ENCODE measurements at places on chromosomes 5 and 9.
A peak's percentile ranks its signal among the peaks of the same experiment; 100 is the strongest.

- no peak for DNase-seq
Observed at GRCh38 chr5:109177782-109178181, 232.0 kb downstream of the PJA2 start.

DNA sequence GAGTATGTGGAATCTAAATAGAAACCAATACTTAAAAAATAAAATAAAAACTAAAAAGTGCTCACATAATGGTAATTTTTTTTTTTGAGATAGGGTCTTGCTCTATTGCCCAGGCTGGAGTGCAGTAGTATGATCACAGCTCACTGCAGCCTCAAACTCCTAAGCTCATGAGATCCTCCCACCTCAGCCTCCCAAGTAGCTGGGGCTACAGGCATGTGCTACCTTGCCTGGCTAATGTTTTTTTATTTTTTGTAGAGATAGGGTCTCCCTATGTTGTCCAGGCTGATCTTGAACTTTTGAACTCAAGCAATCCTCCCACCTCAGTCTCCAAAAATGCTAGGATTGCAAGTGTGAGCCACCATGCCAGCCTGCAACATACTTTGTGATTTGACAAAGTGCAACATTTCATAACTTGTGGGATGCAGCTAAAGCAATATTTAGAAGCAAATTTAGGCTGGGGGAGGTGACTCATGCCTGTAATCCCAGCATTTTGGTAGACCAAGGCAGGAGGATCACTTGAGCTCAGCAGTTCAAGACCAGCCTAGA lies 18.4 kb downstream of the AP3B1 start:
- no peak for DNase-seq

DNA sequence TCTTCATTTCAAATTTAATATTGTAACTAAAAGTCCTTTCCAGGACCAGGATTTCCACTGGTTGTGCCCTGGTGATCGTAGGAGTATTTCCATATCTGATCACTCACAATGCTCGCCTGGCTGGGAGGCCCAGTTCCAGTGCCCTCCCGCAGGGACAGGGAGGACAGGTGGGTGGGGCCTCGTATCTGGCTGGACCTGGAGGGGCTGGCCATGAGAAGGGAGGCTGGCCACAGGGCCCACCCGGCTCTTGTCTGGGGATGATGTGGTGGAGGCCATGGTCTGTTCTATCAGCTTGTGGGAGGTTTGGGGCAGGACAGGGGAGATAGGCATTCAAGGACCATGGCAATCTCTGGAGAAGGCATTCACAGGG lies 286.4 kb downstream of the GADD45G start:
- DNase-seq: no peak

GRCh38 chr5:78331523-78332080 lies 28.8 kb upstream of the SCAMP1 start:
- DNase-seq: no peak

- DNase-seq: no peak
Observed at GRCh38 chr5:172765766-172766286, 5.2 kb downstream of the DUSP1 start.

- DNase-seq: no peak
Observed at GRCh38 chr9:3193791-3194190, 332.0 kb downstream of the RFX3 start.

DNA sequence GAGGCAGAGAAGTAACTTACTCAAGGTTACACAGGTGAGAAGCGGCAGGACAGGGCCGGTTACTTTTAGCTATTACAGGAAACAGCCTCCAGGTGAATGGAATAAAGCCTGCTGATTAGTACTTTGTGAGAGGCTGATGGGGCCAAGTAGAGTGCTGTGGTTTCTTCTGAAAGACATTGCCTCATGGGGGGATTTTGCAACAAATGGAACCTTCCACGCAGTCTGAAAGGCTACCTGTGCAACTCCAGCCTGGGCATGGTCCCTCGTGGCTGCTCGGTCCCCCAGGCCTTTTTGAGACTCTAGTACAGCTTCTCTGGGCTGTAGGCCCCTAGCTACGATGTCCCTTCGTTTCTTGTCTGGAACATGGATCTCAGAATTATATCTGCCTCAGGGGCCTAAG lies 2.0 kb downstream of the TMEM268 start:
- no peak for DNase-seq

- DNase-seq: no peak
Observed at GRCh38 chr9:90853945-90854344, 52.3 kb downstream of the SYK start.

DNA sequence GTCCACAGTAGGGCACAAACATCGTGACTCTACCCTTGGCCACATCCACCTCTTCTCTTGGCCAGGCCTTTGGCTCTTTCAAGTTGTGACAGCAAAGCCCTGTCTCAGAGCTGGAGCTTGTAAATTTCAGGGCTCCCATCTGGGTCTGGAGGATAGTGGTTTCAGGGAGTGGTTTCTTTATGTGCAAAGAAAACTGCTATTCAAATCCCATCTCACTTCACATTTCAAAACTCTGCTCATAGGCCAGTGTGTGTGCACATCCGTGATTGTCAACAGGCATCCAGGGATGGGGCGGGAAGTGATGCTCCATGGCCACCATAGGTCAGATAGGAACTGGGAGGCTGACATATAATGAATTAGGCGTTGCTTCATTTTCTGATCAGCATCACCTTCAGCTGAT lies 107.8 kb upstream of the IL12B start:
- no peak for DNase-seq

- DNase-seq: no peak
Observed at GRCh38 chr9:106913276-106913675, 50.3 kb downstream of the ZNF462 start.

GRCh38 chr5:99702565-99702964 lies 773.8 kb upstream of the CHD1 start:
- no peak for DNase-seq

DNA sequence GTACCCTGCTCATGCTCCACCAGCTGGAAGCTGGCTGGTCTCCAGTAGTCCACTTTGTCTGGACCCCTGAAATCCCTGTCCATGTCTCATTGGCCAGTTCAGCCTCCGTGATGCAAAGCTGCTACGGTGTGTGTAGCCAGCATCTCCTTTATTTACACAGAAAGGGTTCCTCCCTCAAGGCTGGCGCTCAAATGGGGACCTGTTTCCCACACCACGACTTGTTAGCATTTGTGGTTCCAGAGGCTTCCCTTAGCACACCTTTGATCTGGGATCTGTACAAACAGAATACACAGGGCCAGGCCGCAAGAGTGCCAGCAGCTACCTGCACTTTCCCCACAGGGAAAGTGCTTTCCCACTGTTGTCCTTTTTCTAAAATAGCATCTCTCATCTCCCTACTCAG lies 5.7 kb upstream of the SMU1 start:
- DNase-seq: no peak

- DNase-seq: no peak
Observed at GRCh38 chr9:109238125-109238524, 71.1 kb upstream of the FRRS1L start.

- DNase-seq: no peak
Observed at GRCh38 chr9:27653957-27654356, 80.7 kb upstream of the C9orf72 start.

- no peak for DNase-seq
Observed at GRCh38 chr9:8401961-8402705, 602.6 kb upstream of the DMAC1 start.

GRCh38 chr5:161414896-161415295 lies 131.6 kb downstream of the GABRB2 start:
- no peak for DNase-seq

DNA sequence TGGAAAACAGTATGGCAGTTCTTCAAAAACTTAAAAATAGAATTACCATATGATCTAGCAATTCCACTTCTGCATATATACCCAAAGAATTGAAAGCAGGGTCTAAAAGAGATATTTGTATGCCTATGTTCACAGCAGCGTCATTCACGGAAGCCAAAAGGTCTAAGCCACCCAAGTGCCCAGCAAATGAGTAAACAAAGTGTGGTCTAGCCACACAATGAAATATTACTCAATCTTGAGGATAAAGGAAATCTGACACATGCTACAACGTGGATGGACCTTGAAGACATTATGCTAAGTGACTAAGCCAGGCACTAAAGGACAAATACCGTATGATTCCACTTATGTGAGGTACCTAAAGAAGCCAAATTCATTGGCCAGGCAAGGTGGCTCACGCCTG lies 11.1 kb upstream of the MED27 start:
- DNase-seq: no peak

GRCh38 chr9:93657331-93658111 lies 81.1 kb downstream of the PHF2 start:
- no peak for DNase-seq

- peak; percentile 31 for DNase-seq
Observed at GRCh38 chr5:148740966-148741742, 85.3 kb upstream of the ADRB2 start.

DNA sequence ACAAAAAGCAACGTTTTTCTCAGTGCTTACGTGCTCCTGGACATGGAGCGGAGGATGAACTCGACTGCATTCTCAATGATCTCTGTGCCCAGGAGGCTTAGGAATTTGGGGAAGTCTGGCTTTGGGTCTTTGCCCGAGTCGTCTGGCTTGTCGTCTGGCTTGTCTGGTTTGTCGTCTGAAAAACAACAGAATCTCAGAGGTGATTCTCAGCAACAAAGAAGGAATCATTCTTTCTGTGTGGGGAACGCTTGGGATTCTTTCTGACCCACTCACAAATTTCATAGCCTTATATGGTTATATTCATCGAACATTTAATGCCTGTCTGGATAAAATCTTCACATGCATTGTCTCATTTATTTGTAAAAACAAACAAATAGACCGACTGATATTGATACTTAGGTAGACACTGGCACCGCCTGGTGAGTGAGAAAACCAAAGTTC lies 4.7 kb downstream of the C5orf46 start:
- no peak for DNase-seq

DNA sequence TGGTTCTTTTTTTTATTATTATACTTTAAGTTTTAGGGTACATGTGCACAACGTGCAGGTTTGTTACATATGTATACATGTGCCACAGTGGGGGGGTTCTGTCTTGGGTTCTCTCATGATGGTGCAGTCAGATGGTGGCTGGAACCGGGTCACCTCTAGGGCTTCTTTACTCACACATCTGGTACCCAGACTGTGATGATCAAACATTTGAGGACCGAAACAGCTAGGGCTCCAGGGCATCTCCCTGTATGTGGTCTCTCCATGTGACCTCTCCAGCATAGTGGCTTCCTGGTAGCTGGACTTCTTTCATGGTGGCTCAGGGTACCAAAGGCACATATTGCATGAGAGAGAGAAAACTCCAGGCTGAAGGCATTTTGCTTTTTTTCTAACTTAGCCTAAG lies 9.8 kb upstream of the CRHBP start:
- DNase-seq: no peak

- DNase-seq: no peak
Observed at GRCh38 chr9:107784235-107784958, 294.8 kb upstream of the KLF4 start.

- no peak for DNase-seq
Observed at GRCh38 chr9:18314316-18314715, 159.6 kb upstream of the ADAMTSL1 start.

GRCh38 chr9:115715666-115716065 lies 437.9 kb upstream of the PAPPA start:
- DNase-seq: no peak

GRCh38 chr9:106075236-106075959 lies 381.1 kb downstream of the TMEM38B start:
- DNase-seq: no peak

- DNase-seq: peak; percentile 16
Observed at GRCh38 chr5:1445313-1445688, at the start of gene SLC6A3. TSS of gene SLC6A3 (minus strand) at chr5:1445440. CDS start at chr5:1443197, 2,243 bp downstream.

DNA sequence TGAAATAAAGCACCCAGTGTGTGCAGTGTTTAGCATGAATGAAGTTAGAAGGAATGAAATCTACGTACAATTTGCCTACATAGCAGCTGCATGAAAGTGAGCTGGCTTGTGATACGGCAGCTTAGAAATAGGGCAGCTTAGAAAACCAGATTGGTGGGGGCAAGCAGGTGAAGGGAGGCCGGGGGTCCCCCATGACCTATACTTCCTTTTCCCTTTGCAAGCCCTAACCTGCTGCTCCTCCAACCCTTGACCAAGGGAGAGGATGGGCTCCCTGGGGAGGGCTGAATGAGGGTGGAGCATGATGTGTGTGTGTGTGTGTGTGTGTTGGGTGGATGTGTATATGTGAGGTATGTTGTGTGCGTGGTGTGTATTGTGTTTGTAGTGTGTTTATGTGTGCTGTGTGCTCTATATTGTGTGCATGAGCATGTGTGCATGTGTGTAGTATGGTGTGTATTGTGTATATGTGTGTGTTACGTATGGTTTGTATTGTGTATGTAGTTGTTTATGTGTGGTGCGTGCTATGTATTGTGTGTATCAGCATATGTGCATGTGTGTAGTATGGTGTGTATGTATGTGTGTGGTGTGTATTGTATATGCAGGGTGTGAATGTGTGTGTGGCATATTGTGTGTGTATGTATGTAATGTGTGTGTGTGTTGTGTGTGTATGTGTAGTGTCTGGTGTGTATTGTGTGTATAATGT lies 72.1 kb downstream of the TENT4A start:
- DNase-seq: no peak

- DNase-seq: no peak
Observed at GRCh38 chr5:170538096-170538465, 34.3 kb downstream of the KCNIP1 start.

DNA sequence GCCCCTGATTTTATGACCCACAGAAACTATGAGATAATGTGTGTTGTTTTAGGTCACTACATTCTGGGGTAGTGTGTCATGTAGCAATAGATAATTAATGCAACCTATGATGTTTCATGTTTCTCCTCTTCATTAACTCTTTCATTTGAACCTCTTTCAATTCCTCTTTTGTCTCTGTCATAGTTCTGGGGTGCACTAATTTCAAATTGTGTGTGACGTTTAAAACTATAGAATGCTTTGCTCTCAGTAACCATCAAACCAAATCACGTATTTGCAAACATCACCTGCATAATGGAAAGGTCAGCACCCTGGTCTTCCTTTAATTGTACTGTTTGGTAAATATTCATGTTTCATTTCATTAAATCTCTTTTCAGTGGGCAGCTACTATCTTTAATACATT lies 621.6 kb downstream of the TLR4 start:
- DNase-seq: no peak

- DNase-seq: no peak
Observed at GRCh38 chr9:36938617-36939016, 95.5 kb downstream of the PAX5 start.

GRCh38 chr9:112337547-112337946 lies 4.1 kb upstream of the PTBP3 start:
- no peak for DNase-seq

DNA sequence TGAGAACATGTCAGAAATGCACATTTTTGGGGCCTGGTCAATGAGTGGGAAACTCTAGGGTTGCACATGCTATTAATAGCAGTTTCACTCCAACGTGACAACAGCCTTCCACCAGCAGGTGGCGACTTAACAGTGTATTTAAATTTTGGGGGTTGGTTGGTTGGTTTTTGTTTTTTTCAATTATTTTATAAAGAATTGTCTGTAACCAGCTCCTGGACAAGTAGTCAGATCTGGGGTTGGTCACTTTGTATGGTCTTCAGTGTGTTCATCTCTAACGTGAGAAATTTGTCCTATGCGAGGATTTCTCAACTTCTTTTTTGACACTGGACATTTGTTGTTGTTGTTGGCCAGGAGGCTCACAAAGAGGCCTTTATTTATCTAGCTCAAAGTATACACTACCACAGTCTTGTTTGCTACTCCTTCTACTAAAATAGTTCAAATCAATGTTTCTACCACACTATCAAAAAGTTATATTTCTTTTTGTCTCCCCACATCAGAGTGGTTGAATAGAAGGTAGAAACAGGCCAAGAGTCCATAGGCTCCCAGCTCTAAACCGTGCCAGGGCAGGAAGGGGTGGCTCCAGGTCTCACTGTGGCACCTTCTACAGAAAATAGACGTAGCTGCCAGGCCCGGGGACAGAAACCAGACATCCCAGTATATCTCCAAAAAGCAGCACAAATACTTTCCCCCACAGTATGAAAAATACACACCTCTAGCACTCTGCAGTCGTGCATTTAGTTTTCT lies 110.4 kb downstream of the TRPM6 start:
- DNase-seq: peak; percentile 33

- DNase-seq: no peak
Observed at GRCh38 chr9:121598167-121598964, 53.1 kb upstream of the DAB2IP start.
